ENCODE measurements at places on chromosomes 1 and 21. TPM values are rescaled to one million over a fixed set of nuclear protein-coding genes. Genes with fewer than 3 reads are reported as not detected.
A peak's percentile ranks its signal among the peaks of the same experiment; 100 is the strongest.

HORMAD1 gene
- not detected for total RNA-seq

GRCh38 chr1:185846672-185847444 is 112.7 kb downstream of the HMCN1 start:
- H3K27me3 ChIP-seq = no peaks in the 10 kb centered on the region
- no peaks in the 10 kb centered on the region for H3K4me1 ChIP-seq
- H3K4me3 ChIP-seq = no peak overlapping the region
- no peak for DNase-seq
- H3K36me3 ChIP-seq = no peaks in the 10 kb centered on the region

LCE2C gene
- not detected for total RNA-seq

DNA sequence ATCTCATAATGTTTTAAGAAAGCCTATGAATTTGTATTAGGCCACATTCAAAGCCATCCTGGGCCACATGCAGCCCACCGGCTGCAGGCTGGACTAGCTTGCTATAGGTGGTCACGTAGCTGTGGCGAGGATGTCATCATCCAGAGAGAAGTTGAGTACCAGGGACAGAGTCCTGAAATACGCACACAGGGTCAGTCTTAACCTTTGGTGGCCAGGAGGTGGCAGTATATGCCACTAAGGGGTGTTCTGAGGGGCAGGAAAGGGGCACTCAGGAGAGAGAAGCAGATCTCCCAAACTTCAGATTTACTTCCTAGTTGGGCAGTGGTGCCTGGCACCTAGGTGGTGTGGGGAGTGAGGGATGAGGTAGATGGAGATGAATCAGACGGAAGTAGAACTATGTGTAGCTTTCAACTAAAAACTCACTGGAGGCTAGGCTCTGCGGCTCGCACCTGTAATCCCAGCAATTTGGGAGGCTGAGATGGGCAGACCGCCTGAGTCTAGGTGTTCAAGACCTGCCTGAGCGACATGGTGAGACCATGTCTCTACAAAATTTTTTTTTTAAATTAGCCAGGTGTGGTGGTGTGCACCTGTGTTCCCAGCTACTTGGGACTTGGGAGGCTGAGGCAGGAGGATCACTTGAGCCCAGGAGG is 16.3 kb upstream of the CDK18 start:
- peaks cover 11% of the 10 kb centered on the region for H3K4me1 ChIP-seq
- H3K27me3 ChIP-seq = no peaks in the 10 kb centered on the region
- H3K36me3 ChIP-seq = no peaks in the 10 kb centered on the region
- peak; percentile 62 for DNase-seq

DNA sequence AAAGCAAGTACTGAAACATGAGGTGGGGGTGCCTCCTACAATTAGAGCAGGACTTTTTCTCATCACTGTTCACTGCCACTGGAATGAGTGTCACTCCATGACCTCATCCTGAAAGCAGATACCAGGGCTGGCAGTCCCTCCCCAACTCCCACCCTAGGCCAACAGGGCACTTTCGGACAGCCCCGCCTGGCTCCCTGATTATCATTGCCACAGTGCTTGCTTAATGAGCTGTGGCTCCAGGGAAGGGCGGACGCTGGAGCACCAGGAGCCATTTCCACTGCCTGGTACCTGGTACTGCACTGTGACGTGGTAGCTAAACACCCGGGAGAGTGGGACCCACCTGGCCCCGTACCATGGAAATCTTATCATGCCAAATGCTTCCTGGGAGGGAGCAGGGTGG is 22.3 kb downstream of the SLC9A1 start:
- no peaks in the 10 kb centered on the region for H3K27me3 ChIP-seq
- H3K27ac ChIP-seq = no peak overlapping the region
- no peak for DNase-seq
- no peaks in the 10 kb centered on the region for H3K4me1 ChIP-seq
- H3K36me3 ChIP-seq = no peaks in the 10 kb centered on the region
- H3K4me3 ChIP-seq = no peak overlapping the region

- no peaks in the 10 kb centered on the region for H3K36me3 ChIP-seq
- no peak overlapping the region for H3K27ac ChIP-seq
- DNase-seq = no peak
- no peak overlapping the region for H3K4me3 ChIP-seq
Measured at GRCh38 chr1:150352866-150353265, 11.1 kb upstream of the RPRD2 start.

- no peak overlapping the region for H3K27ac ChIP-seq
- no peak overlapping the region for H3K4me3 ChIP-seq
- no peaks in the 10 kb centered on the region for H3K36me3 ChIP-seq
- H3K4me1 ChIP-seq = no peaks in the 10 kb centered on the region
- no peaks in the 10 kb centered on the region for H3K27me3 ChIP-seq
Measured at GRCh38 chr1:76240316-76240715, 165.8 kb downstream of the ST6GALNAC3 start.

DNA sequence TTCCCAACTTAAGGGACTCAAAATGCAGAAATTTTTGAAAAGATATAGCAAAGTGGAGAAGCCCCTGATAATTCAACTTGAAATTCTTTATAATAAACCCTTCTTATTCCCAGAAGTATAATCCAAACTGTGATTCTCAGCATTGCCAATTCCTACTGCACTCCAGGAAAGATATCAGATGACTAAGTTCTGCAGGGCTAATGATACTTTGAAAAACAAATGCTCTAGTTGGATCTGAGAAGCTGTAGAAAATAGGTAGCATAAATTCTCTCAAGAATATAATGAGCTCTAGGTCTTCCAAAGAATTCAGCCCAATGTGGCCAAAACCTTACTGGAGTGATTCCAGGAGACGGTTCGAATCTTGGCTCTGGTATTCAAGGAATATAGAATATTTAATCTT is 294.0 kb upstream of the PTBP2 start:
- H3K4me3 ChIP-seq = no peak overlapping the region
- no peak for DNase-seq
- no peaks in the 10 kb centered on the region for H3K27me3 ChIP-seq
- no peaks in the 10 kb centered on the region for H3K4me1 ChIP-seq
- no peaks in the 10 kb centered on the region for H3K36me3 ChIP-seq
- no peak overlapping the region for H3K27ac ChIP-seq

DNA sequence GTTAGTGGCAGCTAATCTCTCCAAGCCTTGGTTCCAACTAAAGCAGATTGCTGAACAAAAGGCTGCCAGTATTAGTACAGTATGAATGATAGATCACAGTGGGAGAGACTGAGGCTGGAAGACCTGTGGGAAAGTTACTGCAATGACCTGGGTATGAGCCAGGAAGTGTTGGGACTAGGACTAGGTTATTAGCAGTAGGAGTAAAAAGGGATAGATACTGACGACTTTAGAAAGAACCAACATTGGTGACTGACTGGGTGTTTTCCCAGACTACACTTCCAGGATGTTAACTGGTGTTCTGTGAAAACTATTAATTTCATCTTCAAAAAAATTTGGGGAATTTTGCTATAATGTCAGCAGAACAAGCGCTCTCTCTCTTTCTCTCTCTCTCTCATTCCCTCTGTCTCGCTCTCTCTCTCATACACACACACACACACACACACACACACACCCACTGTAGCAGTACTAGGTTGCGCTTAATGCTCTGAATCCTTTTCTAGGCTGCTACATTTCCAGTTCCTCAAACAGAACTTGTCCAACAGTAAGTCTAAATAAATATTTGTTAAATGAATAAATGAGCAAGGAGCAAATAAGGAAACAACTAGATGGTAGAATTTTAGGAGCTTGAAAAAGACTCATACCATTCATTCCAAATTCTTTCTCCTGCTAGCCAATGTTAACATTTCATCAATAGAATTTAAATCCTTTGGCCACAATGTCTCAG is 47.6 kb upstream of the RGS8 start:
- no peaks in the 10 kb centered on the region for H3K27me3 ChIP-seq
- no peaks in the 10 kb centered on the region for H3K4me1 ChIP-seq
- no peaks in the 10 kb centered on the region for H3K36me3 ChIP-seq

GJA4 gene
- total RNA-seq = 9.5 TPM

DNA sequence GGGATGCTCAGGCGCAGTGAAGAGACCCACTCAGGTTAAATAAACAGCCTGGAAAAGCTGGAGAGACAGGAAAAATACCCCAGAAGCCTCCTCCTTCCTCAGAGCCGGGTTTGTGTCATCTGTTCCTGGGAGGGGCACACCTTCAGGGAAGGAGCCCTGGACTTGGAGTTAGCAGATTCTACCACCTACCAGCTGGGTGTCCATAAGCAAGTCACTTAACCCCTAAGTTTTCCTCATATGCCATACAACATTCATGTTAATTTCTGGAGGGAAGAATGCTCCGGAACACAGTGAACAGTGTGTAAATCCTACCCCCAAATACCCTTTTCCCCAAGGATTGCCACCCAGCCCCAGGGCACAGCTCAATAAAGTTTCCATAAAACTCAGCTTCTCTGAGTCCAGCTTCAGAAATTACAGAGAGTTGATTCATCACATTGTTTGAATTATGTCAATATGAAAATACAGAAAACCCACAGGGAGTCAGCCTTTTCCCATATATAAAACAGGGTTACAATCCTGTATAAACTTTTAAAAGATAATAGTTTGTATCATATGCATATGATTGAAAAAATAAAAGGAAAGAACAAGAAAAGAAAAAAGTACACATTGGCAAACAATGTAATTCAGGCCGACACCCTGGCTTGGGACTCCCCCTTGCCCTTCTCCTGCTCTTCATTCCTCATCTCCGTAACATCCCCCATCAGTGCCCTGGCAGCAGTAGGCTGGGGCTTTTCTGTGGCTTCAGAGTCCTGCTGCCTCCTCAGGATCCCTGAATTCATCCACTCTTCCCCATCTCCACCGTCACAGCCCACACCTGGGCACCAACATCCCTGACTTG is 291.8 kb upstream of the USP24 start:
- H3K27me3 ChIP-seq = no peaks in the 10 kb centered on the region
- H3K27ac ChIP-seq = no peak overlapping the region
- H3K4me3 ChIP-seq = no peak overlapping the region
- peaks cover 7% of the 10 kb centered on the region for H3K4me1 ChIP-seq

GRCh38 chr1:26111530-26112406 is at the start of gene PDIK1L:
TSS of gene PDIK1L (plus strand) at chr1:26111824. CDS start at chr1:26114309, 2,485 bp downstream.
- peak within 1 kb of the TSS; percentile 95 for H3K27ac ChIP-seq
- no peaks in the 10 kb centered on the region for H3K27me3 ChIP-seq
- H3K4me1 ChIP-seq = peaks cover 2% of the 10 kb centered on the region
- peak within 1 kb of the TSS; percentile 91 for H3K4me3 ChIP-seq
- peak; percentile 92 for DNase-seq
- H3K36me3 ChIP-seq = no peaks in the 10 kb centered on the region

GRCh38 chr1:151479462-151479861 is 20.2 kb upstream of the POGZ start:
- no peaks in the 10 kb centered on the region for H3K4me1 ChIP-seq
- no peaks in the 10 kb centered on the region for H3K27me3 ChIP-seq
- DNase-seq = no peak
- no peaks in the 10 kb centered on the region for H3K36me3 ChIP-seq

Data from ovary (tissue), 10 donors.